ENCODE measurements at places on chromosomes 5 and 9.

DNA sequence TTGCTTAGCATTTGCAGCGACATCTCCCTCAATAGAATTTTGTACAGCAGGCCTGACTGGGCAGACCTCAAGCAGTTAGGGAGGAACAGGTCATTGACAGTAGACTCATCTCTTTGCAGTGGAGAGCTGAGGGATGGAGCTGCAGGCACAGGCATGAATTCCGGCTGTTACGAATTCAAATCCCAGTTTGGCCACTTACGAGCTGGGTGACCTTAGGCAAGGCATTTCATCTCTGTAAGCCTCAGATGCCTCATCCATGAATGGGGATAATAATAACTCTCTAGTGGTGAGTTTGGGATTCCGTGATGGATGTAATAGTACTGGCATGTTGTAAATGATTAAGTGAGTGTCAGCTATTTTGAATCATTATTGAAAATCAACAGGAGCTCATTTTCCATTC lies 195.3 kb downstream of the SEMA6A start:
- DNase-seq, result no peak

- DNase-seq, result no peak
Observed at GRCh38 chr5:55856516-55857246, 5.5 kb downstream of the IL31RA start.

- DNase-seq, result no peak
Observed at GRCh38 chr9:83598487-83598886, 24.5 kb upstream of the IDNK start.

DNA sequence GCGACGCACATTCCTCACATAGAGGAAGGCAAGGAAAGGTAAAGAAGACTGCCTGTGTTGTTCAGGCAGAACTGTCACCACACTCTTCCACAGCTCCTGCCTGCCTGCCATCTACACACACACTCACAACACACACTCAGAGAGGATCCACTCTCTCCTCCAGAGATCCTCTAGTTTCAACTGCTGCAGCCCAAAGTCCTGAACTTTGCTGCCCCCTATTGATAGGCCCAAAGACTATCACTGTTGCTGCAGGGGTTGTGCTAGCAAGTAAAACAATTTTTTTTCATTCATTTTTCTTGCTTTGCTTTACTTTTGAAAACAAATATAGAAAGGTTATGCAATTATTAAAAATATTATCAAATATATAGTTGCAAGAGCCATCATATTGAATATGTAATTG lies 5.9 kb upstream of the CFAP90 start:
- DNase-seq, result no peak

GRCh38 chr5:96836817-96837216 lies 29.1 kb upstream of the ERAP1 start:
- DNase-seq, result no peak

Measured in NCI-H2171 (cell line).